ENCODE measurements at places on chromosomes 1 and 21.

DNA sequence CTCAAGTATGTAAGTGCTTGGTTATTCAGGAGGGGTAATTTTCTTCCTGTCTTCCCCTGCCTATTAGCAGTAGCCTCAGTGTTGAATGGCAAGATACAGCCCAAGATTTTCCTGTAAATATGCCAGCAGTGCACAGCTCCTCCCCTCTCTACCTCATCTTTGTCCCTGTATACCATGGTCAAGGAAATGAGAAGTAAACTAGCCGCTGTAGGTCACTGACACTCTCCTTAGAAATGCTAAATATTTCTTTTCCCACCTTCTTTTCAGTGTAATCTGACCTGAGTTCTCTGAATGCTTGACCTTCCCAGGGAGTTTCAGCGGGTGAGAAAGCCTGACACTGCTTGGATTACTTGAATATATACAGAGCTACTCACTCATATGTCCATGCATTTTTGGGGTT is 84.1 kb upstream of the ZNF326 start:
- DNase-seq = peak; percentile 63

- no peak for DNase-seq
These were observed 241.8 kb downstream of the NPHP4 start for GRCh38 chr1:5750186-5751162.

GRCh38 chr1:207051191-207051943 is at the start of gene YOD1:
Gene YOD1, minus strand, starts transcription at chr1:207051208. Its CDS starts 178 bp downstream, at chr1:207051030.
- peak; percentile 98 for DNase-seq

DNA sequence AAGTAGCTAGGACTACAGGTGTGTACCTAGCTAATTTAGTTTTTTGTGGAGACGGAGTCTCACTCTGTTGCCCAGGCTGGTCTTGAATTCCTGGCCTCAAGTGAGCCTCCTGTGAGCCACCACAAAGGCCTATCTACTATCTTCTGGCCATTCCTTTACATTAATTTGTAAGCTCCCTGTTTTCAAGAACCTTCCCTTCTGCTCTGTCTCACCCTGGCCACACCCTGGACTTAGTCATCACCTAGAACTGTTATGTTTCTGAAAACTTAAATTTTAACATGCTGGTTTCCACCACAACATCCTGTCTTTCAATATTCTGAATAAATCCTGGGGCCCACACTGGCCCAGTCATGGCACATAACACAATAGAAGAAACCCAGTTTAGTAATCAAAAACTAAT is 4.9 kb upstream of the B4GALT3 start:
- peak; percentile 36 for DNase-seq

- no peak for DNase-seq
These were observed 19.7 kb upstream of the TADA1 start for GRCh38 chr1:166895766-166896165.

DNA sequence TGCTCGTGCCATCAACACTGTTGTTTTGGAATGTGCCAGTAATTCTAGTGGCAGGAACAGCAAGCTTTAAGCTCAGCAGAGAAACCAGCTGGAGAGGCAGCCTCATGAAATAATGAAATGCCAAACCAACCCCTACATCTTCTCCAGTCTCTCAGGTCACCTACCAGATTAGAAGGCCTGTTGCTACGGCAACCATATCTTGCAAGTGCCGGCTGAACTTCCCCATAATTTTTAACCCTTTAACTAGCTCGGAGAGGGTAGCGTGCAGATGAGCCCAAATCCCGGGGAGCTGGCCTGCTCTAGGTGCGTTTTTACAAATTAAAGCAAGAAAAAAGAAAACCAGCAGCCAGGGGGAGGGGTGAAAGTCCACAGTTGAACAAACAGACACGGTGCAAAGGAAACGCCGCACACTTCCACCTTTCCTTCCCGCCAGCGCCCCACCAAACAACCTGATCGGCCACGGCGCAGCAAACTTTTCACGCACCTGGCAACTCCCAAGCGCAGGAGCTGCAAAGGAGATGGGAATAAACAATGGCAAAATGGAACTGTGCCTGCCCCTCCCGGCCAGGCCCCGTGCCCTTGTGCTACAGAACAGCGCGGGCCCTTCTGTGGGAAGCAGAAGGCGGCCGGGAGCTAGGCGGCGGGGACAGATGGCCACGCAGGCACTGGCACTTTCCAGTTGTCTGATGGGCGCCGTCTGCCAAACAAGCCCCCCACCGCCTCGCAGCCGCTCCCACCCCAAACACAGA is 50.1 kb downstream of the SSBP3 start:
- no peak for DNase-seq

DNA sequence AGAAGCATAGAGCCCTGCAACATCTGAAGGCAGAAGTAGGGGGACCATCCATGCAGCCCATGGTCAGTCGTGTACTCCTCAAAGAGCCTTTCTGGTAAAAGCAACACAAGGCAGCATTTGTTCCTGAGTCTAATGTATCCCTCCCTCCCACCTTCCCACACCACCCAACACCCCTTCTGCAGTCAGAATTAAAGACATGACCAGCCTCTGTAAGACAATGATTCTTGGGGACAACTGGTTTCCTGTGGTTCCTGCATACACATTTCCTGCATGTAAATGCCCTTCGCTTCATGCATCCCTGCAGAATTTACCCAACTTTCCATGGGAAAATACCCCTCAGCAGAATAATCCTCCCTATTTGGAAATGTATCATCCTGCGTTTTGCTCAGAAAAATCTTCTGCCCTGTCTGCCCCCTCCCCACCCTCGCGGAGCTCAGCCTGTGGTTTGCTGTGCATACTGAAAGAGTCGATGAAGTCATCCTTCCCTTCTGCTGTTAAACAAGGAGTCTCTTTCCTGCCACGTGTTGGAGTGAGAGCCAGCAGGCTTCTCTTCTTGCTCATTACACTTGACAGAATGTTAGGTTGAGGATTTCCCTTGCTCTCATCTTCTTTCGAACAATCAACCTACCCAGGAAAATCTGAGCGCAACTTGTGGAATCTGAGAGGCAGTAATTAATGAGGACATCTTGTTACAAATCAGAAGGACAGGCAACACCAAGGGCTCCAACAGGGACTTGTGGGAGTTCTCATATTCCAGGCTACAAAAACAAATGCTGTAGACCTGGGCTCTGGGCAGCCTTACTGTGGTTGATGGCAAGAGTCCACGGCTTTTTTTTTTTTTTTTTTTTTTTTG is 4.7 kb downstream of the TNN start:
- no peak for DNase-seq

GRCh38 chr1:94335950-94336349 is 82.2 kb upstream of the ABCD3 start:
- peak; percentile 89 for DNase-seq

GRCh38 chr1:217091561-217091960 is 368.3 kb upstream of the ESRRG start:
- peak; percentile 59 for DNase-seq

DNA sequence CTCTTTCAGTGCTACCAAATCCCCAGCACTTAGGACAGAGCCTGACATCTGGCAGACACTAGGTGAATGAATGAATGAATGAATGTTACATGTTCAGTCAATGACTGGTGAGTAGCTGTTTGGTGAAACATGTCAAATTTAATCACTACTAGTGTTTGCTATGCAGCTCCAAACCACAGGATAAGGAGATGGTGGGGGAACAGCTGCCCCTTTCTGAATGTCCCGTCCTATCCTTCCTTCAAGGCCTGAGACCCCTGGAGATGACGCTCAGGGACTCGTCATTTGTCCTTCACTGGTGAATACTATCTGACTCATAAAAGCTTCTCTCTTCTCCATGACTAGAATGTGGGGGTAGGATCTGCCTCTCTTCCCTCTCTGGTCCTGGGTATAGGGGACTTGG is 175.4 kb downstream of the HIVEP3 start:
- no peak for DNase-seq

DNA sequence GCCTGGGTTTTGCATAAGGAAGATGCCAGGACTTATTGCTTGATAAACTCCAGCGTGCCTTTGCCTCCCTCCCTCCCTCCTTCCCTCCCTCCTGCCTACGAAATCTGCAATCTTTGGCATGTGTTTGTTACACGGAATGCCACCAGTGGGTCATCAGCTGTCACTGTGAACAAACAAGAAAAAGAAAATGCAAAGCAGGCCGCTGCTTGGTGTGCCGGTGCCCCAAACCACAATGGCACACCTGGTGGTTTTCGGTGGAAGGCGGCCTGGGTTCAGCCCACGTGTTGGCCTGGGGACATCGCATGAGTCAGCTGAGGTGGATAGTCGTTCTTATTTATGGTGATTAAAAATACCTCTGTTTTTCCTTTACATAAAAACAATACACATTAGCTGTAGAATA is 16.3 kb upstream of the IFNLR1 start:
- DNase-seq = no peak

GRCh38 chr1:241825581-241825980 is 22.4 kb upstream of the EXO1 start:
- DNase-seq = no peak

DNA sequence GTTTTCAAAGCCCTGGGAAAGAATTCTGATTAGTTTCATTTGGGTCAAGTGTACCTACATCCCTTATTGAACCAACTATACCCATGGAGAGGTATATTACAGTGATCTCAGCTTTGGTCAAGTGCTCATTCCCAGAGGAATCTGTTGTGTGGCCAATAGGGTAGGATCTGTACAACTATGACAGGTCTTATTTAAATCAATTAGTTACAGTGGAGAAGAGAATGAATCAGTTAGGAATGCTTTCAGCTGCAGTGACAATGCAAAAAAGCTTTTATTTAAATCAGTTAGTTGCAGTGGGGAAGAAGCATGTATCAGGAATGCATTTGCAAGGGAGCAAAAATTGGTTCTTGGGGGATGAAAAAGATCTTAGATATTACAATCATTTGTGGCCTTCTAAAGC is 119.0 kb downstream of the FGGY start:
- DNase-seq = no peak

DNA sequence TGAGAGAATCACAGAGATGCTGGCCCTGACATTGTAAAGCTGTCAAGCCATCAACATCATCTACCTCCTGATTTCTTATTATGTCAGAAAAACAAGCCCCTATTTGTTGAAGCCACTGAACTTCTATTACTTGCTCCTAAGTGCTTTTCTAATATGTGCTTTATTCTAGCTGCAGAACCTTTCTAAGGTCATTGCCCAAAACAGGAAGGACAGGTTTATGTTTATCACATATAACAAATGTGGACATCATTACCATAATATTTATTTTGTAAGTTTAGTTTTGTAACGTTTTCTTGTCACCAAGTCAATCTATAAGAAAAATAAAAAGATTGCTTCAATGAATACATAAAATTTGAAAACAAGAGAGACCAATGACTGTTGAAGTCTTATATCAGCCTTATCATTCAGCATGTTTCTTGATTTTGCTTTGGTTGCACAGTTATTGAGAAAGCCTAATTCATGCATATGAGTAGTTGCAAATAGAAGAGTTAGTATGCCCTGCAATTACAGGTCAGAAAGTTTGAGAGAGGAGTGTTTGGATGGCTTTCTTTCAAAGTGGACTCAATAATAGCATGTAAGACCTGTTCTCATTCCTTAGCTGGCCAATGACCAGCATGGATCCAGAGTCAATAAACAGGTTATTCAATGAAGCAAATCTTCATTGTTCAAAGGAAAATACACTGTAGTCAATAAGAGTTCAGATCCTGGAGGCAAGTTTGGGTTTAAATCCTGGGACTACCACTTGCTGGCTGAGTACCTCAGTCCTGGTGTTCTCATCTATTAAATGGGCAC is 84.1 kb downstream of the MAB21L3 start:
- no peak for DNase-seq

GRCh38 chr1:223665592-223666312 is at the start of gene CAPN8:
Gene CAPN8, minus strand, starts transcription at chr1:223665701. Its CDS starts 55 bp downstream, at chr1:223665646.
- no peak for DNase-seq

DNA sequence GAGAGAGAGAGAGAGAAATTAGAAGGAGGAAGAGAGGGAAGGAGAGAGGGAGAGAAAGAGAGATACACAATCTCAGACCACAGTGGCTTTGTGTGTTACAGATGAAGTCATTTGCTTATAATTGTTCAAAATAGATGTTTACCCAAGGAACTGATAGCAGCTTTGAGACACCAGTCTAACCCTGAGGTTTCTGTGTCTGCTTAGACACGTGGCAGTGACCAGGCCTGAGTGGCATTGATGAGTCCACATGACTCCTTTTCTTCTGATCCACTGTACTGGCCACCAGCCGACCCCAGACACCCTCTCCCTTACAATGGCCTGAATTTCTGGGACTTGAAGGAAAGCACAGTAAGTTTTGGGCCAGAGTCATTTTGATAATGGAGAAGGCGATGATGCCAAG is 104.9 kb downstream of the DUSP10 start:
- no peak for DNase-seq

DNA sequence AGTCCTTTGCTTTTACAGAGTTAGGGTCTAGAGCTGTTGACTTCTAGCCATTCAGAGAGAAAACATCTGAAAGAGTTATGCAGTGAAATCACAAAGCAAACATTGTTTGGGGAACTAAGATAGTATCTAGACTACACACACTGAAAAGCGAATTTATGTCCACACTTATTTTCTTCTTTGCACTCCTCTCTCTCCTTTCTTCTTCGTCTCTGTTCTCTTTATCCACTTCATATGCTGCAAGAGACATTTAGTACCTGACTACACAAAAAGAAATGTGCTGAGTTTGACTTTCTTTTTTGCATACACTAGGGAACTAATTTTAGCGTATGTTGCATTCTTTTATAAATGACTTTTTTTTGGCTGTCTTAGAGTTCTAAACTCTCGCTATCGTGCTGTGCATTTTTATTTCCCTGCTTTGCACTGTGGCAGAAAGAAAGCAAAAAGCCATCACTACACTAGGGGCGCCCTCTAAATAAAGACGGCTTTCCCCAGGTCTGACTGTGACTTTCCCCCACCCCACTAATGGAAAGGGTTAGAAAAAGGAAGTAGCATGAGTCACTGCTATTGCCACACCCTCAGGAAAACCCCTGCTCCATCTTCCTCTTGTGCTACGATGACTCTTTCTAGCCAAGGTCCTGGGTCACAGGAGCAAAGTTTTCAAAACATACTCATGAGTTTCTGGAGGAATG is 65.7 kb downstream of the MAP3K7CL start:
- peak; percentile 90 for DNase-seq

GRCh38 chr21:36255663-36256062 is 64.3 kb upstream of the MORC3 start:
- no peak for DNase-seq

- DNase-seq = no peak
These were observed 31.4 kb downstream of the B3GALT5 start for GRCh38 chr21:39644062-39644560.

- DNase-seq = no peak
These were observed 231.5 kb upstream of the ST6GALNAC5 start for GRCh38 chr1:76635784-76636183.

DNA sequence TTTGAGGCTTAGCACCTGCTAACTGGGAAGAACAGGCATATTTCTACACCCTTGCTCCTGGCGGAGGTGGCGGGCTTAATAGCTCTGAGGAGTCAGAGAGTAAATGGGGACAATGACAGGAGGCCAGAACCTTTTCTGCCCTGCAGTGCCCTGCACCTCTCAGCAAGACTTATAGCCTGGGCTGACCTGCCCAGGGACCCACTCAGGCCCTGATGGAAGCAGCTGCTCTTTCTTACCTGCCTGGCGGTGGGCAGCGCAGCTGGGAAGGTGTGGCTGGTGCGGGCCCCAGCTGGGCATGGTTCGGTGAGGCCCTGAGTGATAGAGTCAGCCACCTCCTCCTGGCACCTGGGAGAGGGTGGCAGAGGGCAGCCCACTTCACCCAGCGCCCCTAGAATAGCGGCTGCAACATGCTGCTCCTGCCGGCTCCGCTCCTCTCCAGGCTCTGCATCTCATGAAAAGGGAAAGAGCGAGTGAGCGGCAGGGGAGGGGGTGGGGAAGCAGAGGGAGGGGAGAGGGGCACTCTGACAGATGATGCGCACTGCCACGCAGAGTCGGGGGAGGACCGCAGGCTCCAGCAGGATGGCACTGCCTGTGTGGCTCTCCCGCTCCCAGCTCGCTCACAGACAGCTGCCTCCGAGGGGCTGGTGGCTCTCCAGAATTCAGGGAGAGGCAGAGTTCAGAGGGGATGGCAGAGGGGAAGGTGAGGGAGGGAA is at the start of gene RGS8:
RGS8 (minus strand) TSS at position 472 of the 713 bp plus-strand sequence. CDS start 14,938 bp downstream, outside the sequence.
- DNase-seq = no peak

GRCh38 chr1:64363111-64363510 is 106.8 kb upstream of the CACHD1 start:
- DNase-seq = no peak
